GM23248 (cell line): ENCODE measurements at places on chromosomes 12 and 14. TPM values are rescaled to one million over a fixed set of nuclear protein-coding genes. Genes with fewer than 3 reads are reported as not detected.

TAS2R42 gene
- total RNA-seq: not detected in 2 replicates

- no peak for DNase-seq
Measured at GRCh38 chr14:49008363-49008762, 577.8 kb downstream of the RPS29 start.

GRCh38 chr12:132572106-132572505 is 38.3 kb downstream of the LRCOL1 start:
- DNase-seq: no peak

DNA sequence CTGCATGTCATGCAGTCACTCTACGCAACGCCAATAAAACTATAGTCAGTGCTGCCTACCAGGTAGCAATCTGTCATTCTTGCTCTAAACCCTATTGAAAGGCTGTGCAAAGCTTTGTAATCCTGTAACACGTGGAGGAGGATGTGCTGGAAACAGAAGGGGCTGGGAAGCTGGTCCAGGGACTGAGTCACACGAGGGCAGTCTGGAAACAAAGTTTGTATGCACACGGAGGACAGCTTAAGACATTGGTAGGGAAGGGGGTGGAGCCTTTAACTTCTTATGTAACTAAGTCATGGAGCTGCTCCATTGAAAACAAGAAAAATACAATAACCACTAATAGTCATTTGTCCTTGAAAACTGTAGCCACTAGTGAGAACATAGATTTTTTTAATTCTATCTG is 128.0 kb downstream of the BCAT1 start:
- DNase-seq: peak; percentile 59

- no peak for DNase-seq
Measured at GRCh38 chr12:68976395-68976841, 43.4 kb upstream of the CPM start.

DNA sequence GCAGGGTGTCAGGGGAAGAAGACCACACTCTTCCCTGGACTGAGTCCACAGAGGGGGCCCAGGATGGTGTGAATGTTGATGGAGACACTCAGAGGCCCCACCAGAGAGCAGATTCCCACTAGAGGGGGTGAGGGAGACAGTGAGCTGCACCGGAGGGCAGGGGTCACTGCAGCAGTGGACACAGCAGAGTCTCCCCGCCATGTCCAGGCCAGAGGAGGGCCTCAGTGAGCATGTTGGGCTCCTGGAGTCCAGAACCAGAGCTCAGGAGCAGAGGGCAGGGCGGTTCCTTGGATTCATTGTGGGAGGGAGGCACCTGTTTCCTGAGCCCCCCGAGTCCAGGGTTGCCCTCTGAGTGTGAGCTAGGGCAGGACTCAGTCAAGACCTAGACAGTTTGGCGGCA is 1.8 kb upstream of the KRT82 start:
- DNase-seq: no peak

DNA sequence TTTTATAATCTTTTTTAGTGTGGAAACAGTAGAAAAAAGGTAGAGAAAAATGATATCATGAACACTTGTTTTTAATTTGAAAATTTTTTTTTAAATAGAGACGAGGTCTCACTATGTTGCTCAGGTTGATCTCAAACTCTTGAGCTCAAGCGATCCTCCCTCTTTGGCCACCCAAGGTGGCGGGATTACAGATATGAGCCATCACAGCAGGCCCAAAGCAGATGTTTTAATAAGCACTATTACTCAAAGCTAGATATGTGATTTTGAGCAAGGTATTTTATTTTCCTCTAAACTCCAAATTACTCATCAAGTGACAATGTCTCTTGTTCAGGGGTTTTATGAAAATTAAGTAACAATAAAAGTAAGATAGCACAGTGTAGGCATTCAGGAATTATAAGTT is 10.7 kb upstream of the WDR89 start:
- DNase-seq: no peak
